ENCODE measurements at places on chromosomes 12 and 14.

- peak; percentile 16 for DNase-seq
Measured at GRCh38 chr12:98385641-98386040, 129.7 kb upstream of the TMPO start.

- DNase-seq = no peak
Measured at GRCh38 chr12:127899971-127900370, 367.0 kb upstream of the TMEM132C start.

GRCh38 chr12:50708631-50709030 is 55.3 kb upstream of the ATF1 start:
- no peak for DNase-seq

- DNase-seq = no peak
Measured at GRCh38 chr12:40020261-40020691, 85.6 kb downstream of the SLC2A13 start.

DNA sequence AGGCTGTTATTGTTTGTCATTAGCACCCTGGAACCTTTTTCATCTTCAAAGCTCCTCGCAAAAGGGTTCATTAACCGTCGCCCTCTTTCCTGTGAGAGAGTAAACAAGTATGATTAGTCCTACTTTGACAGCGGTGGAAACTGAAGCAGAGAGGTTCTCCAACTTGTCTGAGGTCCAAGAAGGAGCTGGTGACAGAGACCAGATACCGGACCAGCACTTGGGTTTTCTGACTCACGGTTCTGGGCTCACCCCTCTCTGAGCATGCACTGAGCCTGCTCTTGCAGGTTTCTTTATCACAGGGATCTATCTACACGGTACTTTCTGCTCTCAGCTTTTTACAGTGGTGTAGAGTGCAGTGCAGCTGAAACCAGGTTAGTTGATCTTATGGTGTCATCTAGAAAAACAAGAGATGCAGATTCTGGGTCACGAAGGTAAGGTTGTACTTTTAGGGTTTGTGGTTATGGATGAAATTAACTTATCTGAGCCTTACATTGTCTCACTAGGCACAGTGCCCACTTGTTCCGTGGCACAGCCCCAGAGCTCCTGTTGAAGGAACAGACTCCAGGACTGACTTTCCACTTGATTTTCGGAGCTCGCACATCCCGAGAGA is 62.1 kb downstream of the PPP2R5C start:
- DNase-seq = no peak

DNA sequence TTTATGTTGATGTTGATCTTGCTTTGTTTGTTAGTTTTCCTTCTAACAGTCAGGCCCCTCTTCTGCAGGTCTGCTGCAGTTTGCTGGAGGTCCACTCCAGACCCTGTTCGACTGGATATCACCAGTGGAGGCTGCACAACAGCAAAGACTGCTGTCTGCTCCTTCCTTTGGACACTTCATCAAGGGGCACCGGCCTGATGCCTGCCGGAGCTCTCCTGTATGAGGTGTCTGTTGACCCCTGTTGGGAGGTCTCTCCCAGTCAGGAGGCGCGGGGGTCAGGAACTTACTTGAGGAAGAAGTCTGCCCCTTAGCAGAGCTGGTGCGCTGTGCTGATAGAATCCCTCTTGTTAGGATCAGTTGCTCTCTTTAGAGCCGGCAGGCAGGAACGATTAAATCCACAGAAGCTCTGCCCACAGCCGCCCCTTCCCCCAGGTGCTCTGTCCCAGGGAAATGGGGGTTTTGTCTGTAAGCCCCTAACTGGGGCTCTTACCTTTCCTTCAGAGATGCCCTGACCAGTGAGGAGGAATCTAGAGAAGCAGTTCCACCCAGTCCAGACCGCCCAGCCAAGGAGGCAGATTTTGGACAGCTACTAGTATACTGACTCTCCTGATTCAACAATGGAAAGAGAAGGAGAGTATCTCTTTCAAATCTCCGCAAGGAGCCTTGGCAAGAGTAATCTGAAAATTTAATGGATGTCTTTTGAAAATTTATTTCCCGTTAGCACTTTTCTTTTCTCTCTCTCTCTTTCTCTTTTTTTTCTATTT is 25.2 kb downstream of the MIA2 start:
- no peak for DNase-seq

GRCh38 chr14:105486163-105486973 is at the start of gene CRIP1:
Gene CRIP1, plus strand, starts transcription at chr14:105486886. Its CDS starts 374 bp downstream, at chr14:105487260.
- DNase-seq = no peak

DNA sequence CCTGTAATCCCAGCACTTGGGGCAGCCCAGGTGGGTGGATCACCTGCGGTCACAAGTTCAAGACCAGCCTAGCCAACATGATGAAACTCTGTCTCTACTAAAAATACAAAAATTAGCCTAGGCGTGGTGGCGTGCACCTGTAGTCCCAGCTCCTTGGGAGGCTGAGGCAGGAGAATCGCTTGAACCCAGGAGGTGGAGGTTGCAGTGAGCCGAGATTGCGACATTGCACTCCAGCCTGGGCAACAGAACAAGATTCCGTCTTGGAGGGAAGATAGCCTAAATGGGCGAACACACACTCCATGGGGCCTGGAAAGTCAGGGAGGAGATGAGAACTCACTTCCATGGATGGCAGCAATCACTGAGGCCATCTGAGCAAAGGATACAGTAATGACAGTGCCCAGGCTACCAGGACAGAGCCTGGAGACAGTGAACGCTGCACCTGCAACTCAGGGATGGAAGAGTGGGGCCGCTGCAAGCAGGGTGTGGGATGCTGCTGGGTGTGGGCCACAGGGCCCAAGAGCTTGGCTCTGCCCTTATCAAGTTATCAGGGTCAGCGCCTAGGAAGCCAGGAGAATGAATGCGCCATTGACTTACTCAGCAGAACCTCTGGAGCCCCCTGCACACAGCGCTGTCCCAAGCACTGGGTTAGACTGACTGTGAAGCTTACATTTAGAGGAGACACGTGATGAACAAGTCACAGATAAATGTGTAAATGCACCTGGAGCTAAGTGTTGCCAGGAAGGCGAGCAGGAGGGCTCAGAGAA is 28.9 kb downstream of the FOXN3 start:
- DNase-seq = no peak

- DNase-seq = no peak
Measured at GRCh38 chr14:54562334-54562733, 4.6 kb upstream of the SAMD4A start.

- DNase-seq = peak; percentile 11
Measured at GRCh38 chr12:84910549-84911241, 1.9 kb downstream of the SLC6A15 start.

GRCh38 chr14:106115401-106115800 is 589.0 kb downstream of the TMEM121 start:
- no peak for DNase-seq

GRCh38 chr12:91381309-91381804 is 198.7 kb upstream of the DCN start:
- DNase-seq = no peak

- no peak for DNase-seq
Measured at GRCh38 chr12:3140284-3140683, 63.1 kb downstream of the TSPAN9 start.

GRCh38 chr14:63510538-63510937 is 32.6 kb downstream of the PPP2R5E start:
- no peak for DNase-seq

DNA sequence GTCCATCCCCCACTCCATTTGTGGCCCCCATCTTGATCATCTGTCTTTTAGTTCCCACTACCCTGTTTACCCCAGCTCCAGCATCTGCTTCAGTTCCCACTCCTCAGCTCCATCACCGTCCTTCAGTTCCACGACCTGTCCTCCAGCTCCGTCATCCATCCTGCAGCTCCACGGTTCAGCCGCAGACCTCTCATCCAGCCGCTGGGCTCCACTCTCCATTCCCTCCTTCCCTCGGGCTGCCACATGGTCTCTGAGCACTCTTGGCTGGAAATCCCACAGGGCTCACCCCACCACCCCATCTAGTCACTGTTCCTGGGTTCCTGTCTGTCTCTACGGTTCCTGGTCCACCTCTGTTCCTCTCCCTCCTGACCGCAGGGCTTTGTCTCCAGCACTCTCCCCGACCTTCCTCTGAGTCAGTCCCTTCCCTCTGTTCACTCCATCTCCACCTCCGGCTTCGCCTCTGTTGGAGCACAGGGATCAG is 3.3 kb upstream of the P3H3 start:
- no peak for DNase-seq

DNA sequence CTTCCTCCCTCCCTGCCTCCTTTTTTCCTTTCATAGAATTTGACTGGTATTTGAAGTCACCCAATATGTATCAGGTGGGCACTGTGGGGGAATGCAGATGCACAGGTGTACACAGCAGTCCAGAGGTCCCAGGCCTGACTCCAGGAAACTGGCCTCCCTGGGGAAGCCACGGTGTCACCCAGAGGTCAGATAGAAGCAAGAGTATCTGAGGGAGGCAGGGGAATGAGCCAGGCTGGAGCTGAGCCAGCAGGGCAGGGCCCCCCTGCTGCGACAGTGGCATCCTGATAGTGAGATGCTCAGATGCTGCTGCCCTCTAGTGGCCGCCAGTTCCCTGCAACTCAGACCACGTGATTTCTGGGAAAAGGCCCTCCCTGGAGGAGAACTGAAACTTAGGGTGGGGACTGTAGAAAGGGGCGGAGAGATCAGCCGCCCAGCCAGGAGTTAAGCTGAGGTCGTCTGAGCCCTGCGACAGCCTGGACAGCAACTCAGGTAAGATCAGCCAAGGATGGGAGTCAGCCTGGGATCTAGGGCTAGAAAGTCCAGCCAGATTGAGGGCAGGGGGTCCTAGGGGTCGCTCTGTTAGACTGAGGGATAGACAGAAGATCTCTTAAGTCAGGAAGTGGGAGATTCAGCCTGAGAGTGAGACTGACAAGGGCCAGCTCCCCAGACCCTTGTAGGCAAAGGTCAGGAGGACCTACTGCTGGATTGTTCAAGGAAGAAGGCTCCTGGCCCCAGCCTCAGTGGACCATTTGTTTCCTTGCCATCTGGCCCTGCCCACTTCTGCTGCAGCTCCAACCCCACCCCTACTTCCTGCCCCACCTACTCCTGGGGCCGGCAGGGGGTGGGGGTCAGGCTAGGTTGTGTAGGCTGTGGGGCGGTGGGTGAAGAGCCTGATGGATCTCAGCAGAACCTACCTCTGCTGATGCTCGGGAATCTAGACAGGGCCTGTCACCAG is at the start of gene IRF9:
TSS of gene IRF9 (plus strand) at position 416 of the 955 bp plus-strand sequence. CDS start 880 bp downstream, outside the sequence.
- peak; percentile 90 for DNase-seq

DNA sequence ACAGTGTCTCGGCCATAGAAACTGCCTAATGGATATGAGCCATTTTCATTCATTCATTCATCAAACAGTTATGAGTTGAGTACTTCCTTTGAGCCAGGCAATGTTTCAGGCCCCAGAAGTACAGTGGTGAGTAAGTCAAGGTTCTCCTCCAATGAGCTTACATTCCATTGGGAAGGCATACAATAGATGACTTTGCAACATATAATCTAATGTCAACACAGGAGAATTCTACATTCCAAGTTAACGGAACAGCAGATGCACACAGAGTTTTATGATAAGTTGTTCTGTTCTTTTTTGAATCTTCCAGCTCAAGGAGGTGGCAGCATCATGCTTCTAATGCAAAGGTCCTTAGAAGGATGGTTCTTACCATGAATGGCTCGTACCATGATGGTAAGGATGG is 3.2 kb upstream of the RFC5 start:
- no peak for DNase-seq

All from NCI-H2081 (cell line).